Stimulated activated CD4-positive, alpha-beta T cell treated with anti-CD3 and anti-CD28 coated beads, Interleukin-4, amount 100 ng/mL, for 24 hours (primary cell): ENCODE measurements at places on chromosomes 16 and 17.

GRCh38 chr17:50737118-50737698 is 17.8 kb downstream of the LUC7L3 start:
- DNase-seq = no peak

GRCh38 chr16:46968063-46968435 is 5.4 kb downstream of the DNAJA2 start:
- no peak for DNase-seq

DNA sequence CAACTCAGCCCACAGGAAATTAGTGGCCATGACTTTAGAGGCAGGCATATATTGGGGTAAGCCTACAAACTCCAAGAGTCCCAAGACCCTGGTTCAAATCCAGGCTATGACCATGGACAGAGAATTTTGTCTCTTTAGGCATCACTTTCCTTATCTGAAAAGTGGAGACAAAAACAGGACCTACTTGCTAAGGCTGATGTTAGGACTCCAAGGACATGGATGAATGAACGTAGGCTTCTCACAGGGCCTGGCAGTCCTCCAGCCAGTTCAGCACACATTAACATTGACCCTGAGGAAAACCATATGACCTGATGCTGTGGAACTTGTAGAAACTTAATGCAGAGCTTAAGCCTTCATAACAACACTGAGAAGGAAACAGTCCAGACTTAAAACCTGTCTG is 1.4 kb downstream of the FKBP10 start:
- no peak for DNase-seq

DNA sequence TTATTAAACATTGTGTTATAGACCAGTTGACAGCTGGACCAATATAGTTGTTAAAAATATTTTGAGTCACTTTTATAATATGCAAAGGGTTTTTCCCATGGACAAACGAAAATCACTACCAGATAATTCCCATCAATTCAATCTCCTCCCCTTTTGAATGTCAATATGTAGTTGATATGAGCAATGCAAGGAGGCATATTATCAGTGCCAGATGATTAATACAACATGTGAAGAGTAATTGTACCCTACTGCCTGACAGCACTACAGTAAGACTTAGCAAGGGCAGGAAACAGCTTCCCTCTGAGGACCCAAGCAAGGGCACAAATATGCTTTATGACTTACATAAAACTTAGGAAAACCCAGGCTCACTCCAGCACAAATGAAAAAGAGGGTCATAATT is 17.3 kb downstream of the KANSL1 start:
- DNase-seq = no peak

DNA sequence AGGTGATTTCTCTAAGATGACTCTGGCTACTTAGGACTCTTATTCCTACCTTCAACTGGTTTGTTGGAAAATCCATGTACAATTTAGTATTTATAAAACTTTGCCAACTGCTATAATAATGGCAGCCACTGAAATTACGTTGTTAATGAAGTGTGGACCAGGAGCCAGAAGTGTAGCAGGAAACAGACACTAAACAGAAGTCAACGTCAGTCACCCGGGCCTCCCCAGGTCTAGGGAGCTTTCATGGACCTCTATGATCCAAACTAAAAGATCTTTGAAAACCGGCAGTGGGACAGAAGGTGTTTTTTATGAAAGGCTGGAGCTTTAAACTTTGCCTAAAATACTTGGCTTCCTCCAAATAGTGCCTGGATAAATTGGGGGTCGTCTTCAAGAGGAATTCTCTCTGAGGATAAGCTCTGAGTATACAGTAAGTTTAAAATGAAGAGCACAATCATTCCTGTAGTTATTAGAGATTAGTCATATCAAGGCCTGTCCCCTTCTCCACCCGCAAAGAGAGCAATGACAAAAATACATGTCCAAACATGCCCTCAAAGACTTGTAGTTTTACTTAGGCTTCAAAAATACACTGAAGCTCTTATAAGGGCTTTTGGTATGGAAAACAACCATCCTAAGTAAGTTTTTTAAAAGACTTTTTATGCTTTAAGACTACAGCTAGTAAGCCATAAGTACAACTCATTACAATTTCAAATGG is 34.6 kb downstream of the DCUN1D3 start:
- no peak for DNase-seq

DNA sequence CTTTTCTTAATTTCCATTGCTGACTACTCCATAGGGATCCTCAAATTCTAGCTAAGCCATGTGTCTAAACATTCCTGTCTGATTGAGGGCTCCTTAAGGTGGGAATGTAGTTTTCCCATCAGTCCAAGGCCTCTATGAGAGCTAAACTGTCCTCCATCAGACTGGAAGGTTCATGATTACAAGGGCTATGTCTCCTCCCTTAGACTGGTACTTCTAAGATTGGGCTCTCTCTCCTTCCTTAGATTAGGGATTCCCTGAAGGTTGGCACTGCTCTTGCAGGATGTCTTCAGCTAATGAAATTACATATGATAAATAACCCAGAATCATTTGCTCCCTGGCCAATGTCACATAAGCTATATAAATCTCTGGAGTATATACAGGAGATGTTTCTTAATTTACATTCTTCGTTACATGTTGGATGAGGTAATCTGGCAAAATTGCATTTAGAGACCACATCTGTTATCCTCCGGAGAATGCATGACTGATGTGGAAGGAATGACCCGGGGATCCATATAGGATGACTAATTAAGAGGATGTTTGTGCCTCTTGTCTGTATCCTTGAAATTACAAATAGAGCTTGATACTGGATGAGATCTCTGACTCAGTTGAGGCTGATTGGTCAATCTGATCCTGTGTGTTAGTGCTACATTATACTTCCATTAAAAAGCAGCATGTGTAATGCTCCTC is 14.2 kb downstream of the B4GALNT2 start:
- no peak for DNase-seq

DNA sequence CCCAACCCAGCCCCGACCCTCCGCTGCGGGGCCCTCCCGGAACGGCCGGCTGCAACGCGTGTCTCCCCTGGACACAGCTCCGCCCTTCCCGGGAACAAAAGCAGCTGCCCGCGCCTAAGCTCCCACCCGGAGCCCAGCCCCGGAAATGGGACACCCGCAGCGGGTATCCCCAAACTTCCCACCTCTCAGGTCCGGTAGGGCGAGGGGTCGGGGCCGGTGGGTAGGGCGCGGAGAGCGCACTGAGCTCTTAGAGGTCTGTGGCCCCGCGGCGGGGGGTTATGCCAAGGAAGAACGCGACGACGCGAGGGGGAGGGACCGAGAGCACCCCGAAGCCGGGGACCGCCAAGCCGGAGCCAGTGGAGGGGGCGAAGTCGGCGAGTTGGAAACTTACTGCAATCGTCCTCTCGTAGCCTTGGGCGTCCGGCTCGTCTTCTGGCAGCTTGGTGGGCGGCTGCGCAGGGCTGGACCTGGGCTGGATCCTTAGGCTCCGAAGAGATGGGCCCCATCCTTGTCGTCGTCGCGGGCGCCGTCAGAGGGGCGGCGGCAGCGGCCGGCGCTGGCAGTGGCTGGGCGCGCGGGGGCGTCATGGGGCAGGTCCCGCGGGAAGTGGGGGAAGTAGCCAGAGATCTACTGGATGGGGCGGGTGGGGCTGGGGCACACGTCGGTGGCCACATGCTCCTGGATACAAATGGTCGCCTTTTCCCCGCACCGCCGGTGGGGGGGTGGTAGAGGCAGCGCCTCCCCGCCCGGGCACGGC is 6.9 kb downstream of the USP6 start:
- DNase-seq = no peak

DNA sequence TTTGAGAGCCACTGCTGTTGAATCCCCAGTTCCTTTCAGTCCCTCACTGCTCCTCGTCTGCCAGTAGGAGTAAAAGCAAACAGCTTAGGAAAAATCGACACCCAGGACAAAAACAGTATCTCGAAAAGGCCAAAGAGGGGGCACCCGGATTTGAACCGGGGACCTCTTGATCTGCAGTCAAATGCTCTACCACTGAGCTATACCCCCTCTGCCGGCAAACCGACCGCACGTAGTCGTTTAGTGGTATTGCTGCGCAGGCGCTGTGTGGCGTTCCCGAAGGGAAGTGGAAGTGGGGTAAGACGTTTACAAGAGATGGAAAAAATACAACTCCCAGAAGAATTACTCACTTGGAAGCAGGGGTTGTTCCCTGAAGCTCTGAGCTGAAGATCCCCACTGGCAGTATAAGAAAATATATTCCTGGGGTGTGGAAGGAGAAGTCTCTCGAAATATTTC is 2.2 kb upstream of the PLXDC1 start:
- DNase-seq = peak; percentile 95

- DNase-seq = no peak
These were observed 223.6 kb downstream of the BCAS3 start for GRCh38 chr17:60901242-60901641.

DNA sequence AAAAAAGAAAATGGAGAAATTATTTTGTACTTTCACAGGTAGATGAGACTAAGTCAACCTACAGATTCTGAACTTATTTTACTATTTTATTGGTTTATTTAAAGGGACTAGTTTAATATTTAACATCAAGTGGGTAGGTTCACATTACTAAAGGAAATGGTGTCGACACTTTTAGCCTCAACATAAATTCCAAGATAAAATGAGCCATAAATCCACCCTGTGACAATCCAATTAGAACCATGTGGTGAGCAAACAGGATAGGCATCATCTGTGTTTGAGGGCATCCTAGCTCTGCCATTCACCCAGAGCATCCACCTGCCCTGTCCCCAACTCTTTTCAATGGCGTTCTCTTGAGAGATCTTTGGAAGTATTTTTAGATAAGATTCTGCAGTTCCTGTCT is 92.8 kb upstream of the PMFBP1 start:
- DNase-seq = no peak

DNA sequence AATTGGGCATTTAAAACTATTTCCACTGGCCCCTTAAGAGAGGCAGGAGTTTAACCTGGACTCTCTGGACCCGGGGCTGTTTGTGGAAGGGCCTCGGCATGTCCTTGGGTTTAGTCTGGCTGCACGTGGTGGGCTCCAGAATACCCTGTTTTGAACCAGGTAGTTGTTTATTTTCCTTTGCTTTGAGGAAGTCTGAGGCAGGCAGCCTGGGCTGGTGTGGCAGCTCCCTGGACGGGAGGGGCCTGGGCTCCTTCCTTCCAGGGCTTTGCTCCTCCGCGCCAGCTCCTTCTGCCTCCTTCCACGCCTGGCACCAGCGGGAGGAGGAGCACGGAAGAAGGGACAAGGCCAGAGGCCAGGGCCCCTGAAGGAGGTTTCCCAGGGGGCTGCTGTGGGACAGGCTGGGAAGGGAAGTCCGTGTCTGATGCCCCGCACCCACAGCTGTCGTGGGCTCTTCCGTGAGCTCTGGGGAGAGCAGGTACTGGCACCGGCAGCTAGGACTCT is 15.5 kb downstream of the BANP start:
- DNase-seq = no peak
